Activated T-cell treated with anti-CD3 and anti-CD28 coated beads for 48 hours (primary cell): ENCODE measurements at places on chromosomes 2 and 18.

DNA sequence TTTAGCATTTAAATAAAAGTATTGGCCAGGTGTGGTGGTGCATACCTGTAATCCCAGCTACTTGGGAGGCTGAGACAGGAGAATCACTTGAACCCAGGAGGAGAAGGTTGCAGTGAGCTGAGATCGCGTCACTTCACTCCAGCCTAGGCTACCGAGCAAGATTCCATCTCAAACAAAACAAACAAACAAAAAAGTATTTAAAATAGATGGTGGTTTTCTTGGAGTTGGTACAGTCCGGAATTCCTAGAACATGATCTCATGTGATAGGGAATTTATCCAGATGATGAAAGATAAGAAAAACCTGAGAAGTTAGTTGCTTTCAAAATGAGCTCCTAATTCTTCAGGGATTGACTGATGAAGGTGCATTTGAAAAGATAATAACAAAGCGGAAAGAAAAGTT, 62.0 kb downstream of the BIRC6 start:
- no peak for DNase-seq

GRCh38 chr2:34602262-34602661, 1003.2 kb upstream of the FAM98A start:
- DNase-seq, result no peak

GRCh38 chr2:163741435-163741834, 5.6 kb upstream of the FIGN start:
- no peak for DNase-seq

- DNase-seq, result no peak
Measured at GRCh38 chr2:67260343-67261277, 136.5 kb upstream of the ETAA1 start.

DNA sequence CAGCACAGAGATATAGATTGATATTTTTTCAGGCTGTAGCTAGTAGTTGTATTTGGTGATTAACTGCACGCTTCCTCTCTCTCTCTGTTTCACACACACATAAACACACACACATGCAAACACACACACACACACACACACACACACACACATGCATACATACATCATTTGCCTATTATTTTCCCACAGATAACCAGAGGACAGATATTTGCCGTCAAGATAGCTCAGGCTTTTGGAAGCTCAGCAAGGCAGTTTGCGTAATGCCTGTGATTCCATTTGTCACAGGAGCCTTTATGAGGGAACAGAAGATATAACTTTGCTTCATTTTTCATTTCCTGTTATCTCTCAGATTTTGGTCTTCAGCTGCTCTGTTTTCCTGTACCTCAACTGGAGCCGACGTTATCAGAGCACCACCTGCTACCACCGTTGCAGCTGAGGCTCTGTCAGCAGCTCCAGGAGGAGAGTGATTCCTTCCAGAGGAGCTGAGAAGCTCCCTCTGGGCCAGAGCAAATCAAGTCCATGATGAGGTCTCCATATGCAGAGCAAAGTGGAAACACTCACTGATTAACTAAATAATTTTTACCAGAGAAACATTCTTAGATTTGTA, 341.9 kb upstream of the PIK3C3 start:
- DNase-seq, result no peak

DNA sequence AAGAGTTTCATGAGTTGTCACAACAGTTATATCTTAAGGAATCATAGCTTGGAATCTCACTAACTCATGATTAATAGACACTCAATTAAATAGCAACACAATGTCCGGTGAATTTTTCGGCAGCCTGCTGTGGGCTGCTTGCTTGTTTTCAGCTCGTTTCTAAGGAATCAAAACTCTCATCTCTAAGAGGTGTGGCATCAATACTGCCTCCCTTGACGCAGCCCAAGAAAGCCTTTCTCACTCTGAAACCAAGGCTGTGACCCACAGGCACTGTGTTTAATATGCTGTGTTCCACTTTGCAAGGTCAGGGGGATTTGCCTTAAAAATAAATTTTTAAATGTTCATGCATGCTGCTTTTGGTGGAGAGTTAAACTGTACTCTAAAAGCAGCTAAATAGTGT, 5.4 kb downstream of the DCC start:
- no peak for DNase-seq

- DNase-seq, result no peak
Measured at GRCh38 chr18:27449104-27449503, 264.0 kb upstream of the CHST9 start.

DNA sequence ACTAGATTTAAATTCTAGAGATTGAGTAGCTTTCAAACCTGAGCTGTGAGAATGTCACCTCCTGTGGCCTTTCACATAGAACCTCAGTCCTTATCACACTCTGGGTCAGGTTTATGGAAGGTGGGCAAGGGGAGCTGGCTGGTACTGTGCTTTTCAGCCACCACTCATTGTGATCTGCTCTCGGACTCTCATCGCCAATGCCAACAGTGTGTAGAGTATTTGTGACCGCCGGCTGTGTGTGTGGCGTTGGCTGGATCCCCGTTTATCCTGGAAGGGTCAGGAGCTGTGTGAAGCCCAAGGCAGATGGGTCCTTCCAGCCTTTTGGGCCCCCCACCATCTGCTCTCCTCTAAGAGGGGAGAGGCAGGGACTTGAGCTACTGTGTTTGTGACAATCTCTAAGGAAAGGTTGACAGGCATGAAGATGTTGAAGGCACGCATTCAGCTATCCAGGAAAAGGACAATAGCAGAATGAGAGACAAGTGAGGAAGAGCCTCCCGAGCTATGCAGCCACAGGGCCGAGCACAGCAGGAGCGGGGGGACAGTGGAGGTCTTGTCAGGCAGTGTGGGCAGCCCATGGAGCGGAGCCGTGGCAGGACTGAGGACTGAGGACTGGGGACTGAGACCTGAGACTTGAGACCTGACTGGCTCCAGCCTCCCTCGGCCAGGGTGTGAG, 107.1 kb upstream of the TPO start:
- no peak for DNase-seq

GRCh38 chr2:229169751-229170150, 101.3 kb downstream of the PID1 start:
- DNase-seq, result no peak

DNA sequence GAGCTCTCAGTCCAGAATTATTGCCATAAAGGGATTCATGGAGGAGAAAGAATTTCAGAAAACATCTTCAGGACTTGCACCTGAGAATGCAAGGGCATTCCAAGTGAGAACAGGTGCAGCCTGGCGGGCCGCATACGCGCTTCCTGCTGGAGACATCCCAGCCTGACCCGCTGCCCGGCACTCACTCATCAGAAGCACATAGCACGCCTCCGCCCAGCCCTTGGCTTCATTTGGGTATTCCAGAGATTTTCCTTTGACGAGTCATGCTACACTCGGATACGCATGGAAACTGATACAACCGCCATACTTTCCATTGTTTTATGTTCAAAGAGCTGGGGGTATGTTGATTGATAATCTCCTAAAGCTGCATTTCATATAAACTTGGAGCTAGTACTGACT, 228.0 kb upstream of the ID2 start:
- no peak for DNase-seq
